ENCODE measurements at places on chromosomes 3 and 15.
A peak's percentile ranks its signal among the peaks of the same experiment; 100 is the strongest.

DNA sequence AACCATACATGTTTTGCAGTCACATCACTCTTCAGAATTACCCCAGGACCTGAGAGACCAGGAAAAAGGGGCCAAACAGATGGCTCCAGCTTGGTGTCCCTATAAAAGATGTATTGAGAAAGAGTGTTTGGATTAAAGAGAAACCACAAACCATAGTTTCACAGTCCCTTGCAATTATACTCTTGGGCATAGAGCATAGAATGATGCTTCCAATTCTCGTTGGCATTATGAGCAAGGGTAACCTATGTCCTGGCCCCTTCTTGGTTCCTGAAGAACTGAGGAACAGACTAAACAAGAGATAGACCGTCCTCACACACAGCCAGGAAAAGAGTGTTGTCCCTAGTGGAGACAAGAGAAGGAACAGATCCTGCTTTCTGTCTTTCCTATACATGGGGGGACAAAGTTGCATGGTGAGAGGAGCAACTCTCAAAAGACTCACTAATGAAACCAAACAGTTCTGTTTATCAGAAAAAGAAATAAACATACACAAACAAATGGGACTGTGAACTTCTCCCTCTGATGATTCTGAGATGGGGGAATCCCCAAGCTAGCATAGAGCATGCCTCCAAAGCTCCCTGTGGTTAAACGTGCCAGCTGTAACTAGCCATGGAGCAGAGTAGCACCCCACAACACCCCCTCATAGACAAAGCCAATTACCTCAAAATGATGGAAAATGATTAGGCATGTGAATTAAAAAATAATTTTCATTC lies 908.6 kb downstream of the NTRK3 start:
- DNase-seq: no peak

DNA sequence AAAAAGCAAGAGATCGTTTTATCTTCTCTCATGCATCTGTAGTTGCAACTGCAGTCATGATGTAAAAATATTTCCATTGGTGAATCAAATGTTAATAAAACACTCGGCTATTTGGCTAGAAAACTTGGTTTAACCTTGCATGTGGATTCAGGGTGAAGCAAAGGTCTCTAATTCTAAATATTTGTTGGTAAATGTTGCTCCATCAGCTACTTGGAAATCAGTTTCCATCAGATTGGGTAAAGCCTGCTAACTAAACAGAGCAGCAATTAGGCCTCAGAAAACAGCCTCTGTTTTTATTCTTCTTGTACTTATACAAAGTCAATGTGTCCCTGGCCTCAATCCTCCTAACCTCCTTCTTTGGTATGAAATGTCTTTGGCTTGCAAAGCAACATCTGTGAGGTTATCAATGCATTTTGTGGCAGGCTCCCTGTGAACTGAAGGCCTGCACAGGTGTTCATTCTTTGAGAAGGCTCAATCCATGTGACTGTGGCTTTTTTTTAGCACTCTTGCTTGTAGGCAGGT lies 312.3 kb downstream of the WDR72 start:
- DNase-seq: no peak

DNA sequence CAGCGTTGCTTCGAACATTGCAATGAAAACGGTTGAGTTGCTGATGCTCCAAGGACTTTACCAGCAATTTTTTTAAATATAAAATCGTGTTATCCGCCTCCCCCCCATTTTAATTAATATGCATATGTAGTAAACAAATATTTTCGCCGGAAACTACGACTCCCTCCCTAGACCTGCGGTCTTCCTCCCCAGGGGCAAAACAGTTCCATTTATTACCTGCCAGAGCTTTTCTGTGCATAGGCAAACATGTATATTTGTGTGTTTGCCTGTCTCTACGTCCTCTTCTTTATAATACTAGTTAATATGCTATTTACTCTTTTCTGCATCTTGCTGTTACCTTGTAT lies 593 bp upstream of the RSL24D1 start:
- DNase-seq: no peak

DNA sequence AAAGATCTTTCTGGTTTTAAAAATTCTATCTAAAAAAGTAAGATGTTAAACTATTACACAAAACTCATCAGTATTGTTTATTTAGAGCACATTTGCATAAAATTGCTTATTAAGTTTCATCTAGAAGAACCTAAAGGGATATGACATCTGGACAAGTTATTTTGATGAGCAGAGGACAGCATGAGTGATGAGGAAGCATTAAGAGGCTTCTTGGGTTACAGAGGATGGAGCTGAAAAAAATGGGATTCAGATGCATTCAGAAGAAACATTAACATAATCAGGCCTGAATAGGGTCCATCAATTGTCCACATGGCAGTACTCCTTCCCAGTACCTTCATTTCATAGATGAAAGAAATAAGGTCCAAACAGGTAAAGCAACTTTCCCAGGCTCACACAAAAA lies 41.6 kb downstream of the IMPG2 start:
- no peak for DNase-seq

DNA sequence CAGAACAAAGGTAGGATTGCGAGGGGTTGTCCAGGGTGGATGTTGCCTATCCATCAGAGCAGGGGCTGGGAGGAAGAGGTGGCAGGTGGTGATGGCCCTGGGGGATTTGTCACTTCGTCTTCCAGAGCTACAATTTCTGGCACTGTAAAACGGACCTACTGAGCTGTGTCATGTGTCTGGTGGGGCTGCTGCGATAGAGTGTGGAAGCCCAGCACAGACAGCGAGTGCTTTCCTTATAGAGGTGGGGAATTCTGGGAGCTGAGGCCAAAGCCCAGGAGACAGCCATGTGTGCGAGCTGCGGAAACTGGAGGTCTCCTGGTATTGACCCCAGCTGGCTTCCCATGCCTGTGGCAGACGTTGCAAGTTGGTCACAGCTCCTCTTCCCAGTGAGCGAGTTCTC lies 61.2 kb upstream of the SEC22A start:
- DNase-seq: no peak

DNA sequence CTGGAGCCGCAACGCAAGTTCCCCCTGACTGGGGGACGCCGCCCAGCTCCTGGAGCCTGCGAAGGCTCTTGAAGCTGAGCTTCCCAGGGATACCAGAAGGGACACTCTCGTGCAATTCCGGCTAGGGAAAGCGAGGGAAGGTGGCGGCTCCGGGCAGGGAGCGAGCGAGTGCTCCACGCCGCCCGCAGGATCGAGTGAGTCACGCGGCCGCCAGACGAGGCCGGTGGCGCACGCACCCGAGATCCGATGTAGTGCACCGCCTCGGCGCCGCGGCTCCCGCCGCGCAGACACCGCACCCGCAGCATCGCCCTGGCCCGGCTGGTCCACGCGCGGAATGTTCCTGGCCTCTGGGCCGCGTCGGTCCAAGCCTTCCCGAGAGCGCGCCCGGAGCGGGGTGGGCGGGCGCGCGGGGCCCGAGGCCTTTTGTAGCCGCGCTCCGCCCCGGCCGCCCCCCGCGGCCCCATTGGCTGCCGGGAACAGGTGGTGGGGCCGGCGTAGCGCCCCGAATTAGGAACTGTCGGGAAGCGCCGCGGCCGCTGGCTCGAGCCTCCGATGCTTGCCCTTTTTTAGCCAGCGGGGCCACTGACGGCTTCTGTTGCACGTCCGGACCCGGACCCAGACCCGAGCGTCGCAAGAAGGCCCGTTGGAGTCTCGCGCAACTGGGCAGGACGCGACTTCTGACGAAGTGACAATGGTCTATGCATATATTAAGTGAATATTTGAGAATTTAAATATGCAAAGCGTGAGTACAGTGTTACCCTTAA lies at the start of gene GATM:
TSS of gene GATM (minus strand) at position 396 of the 764 bp plus-strand sequence. CDS start at position 305, 91 bp downstream.
- DNase-seq: peak; percentile 83

DNA sequence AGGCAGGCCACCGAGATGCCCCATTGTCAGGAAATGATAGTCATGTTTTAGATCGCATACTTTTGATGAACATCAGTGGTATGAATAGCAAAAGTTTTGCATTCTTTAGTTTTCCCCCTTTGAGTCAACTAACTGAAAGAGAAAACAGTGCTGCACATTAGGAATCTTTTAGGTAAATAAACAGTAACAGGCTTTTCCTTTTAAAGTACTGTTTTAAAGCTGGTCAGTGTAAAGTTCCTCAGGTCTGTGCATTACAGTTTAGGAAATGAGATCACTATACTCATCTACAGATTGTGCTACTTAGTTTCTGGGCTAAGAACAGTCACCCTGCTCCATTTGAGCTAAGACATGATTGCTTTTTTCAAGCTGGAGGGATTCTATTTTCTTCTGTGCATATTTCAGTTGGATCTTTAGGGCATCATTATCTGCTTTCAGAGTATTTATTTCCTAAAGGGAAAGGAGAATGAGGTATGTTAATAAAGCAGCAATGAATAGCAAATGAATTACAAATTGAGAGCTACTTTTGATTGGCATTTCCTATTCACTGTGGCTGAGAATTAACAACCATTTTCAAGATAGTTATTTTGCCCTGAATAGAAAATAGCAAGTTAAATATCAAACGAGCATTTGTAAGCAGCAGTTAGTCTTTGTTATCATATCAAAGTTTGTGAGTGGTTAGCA lies 36.5 kb downstream of the FAM98B start:
- peak; percentile 92 for DNase-seq

GRCh38 chr3:47047673-47048072 lies 68.2 kb downstream of the NBEAL2 start:
- no peak for DNase-seq

DNA sequence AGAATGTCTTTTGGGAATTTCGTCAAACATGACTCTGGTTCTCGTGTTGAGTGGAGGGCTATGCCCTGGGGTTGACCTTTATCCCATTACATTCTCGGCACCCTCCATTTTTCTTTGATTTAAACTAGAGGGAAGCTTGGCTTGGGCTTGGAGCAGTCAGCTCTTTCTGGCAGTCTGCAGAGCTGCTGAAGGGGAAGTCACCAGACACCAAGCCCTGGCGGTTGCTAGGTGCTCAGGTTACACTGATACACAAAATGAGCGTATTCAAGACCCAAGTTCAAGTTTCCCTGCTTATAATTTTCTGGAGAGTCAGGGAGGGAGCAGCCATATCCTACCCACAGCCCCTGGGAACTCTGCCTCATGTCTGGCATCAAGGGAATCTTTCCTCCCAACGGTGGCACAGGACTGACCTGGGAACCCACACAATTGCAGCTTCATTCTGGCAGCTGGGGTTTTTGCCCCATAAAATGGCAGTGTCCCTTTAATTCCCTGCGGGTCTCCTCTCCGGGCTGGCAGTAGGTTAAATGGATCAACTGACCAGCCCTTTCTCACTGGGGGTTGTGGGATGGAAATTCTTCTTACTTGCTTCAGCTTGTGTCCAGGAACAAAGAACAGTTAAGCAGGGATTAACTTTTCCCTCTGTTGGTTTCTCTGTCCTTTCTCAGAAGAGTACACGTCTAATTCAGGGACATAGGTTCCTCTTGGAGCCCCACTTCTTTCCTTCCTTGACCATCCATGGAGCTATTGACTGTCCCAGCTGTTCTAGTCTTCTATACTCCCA lies 110.0 kb upstream of the DLG1 start:
- DNase-seq: no peak

DNA sequence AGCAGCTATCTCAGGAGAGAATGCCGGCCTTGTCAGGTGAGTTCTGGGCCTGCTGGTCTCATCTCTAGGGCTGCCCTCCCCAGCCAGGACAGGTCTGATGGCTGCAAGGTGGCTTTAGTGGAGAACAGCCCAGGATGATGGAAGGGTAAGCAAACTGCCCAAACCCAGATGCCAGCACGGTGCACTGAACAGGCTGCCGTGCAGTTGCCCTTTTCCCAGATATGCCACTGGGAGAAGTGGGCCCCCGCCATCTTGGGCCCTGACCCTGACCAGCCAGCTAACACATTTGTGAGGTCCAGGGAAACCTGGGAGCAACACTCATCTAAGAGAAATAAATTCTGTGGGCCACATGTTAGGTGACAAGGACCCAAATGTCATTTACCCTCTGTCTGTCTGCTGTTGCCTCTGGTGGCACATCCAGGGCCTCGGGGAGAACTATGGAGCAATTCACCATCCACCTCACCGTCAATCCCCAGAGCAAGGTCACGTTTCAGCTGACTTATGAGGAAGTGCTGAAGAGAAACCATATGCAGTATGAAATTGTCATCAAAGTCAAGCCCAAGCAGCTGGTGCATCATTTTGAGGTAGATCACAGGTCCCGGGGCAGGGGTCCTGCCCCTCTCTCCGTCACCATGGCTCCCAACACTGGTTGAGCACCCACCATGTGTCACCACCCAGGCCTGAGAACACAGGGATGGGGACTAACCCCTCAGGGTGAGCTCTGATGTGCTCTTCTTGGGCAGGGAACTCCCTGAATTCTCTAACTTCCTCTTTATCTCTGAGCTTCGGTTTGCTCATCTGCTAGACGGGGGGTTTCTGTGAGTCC lies 1.8 kb downstream of the ITIH1 start:
- no peak for DNase-seq

GRCh38 chr15:34682674-34683073 lies 72.1 kb downstream of the GJD2 start:
- peak; percentile 2 for DNase-seq

GRCh38 chr15:74417225-74417624 lies 16.5 kb downstream of the SEMA7A start:
- peak; percentile 60 for DNase-seq

DNA sequence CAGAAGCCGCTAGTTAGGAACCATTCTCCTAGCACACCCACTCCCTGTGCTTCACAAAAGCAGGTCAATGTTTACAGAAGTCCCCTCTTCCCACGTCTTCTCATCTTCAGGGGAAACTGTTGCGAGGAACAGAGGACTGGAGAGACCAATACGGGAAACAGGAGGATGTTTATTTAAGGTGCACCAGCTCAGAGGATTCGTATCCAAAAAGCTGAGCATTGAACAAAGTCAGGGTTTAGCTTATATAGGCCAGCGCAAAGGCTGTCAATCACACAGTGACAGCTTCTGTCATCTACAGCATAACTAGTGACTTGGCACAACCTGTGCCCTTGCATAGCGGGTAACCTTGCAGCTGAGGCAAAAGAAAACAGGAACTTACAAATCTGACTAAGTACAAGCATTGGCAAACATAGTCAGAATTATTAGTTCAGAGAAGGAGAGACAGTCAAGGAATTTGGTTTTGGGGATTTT lies 61.3 kb downstream of the ZDHHC19 start:
- DNase-seq: no peak

DNA sequence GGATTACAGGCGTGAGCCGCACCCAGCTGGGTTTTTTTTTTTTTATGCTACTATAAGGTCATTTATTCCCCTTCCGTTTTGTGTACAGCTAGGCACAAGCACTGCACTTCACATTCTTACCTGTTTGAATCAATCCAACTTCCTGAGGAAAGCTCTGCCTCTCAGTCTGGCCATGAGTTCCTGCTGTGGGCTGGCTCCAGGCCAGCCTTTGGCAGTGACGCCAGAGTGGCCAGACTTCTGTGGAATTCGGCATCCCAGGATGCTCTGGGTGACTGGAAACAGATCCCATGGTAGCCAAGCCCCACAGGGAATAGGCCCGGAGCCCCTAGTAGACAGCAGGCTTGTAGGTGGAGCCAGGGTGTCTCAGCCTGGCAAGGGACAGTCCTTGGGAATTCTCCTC lies 21.5 kb upstream of the TIMP4 start:
- peak; percentile 89 for DNase-seq

DNA sequence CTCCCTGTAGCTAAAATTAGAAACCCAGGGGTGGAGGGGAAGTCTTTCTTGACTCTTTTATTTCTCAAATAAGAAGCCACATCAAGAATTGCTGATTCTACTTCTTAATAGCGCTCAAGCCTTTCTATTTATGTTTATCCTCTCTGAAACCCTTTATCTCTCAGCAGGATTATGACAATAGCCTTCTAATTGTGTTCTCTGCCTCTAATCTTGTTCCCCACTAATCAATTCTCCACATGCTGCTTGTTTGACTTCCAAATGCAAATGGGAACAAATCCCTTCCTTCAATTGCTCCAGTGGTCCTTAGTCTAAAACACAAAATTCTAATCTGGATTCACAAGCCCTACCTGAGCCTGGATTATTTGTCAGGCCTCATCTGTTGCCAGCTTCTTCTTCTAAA lies 43.7 kb upstream of the CFAP20DC start:
- no peak for DNase-seq

Measured in fibroblast of skin of scalp (primary cell).